Fibroblast of upper back skin (primary cell): ENCODE measurements at places on chromosomes 13 and 19.
A peak's percentile ranks its signal among the peaks of the same experiment; 100 is the strongest.

DNA sequence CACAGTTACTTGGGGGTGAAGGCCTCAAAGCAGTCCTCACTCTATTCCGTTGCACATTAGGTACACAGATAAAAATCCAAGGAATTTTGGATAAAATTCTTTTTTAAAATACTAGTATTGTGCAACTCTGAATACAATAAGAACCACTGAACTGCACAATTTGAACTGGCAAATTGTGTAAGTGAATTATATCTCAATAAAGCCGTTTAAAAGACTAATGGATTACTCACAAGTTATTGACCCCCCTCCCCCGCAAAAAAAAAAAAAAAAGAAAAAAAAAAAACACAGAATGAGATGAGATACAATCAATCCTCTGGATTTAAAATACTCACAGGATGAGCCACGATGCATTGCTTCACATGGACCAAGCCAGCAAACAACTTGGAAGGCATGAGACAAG is 86.4 kb downstream of the CRYL1 start:
- peak; percentile 58 for DNase-seq

GRCh38 chr19:38532939-38533338 is 84.8 kb downstream of the MAP4K1 start:
- DNase-seq: no peak

DNA sequence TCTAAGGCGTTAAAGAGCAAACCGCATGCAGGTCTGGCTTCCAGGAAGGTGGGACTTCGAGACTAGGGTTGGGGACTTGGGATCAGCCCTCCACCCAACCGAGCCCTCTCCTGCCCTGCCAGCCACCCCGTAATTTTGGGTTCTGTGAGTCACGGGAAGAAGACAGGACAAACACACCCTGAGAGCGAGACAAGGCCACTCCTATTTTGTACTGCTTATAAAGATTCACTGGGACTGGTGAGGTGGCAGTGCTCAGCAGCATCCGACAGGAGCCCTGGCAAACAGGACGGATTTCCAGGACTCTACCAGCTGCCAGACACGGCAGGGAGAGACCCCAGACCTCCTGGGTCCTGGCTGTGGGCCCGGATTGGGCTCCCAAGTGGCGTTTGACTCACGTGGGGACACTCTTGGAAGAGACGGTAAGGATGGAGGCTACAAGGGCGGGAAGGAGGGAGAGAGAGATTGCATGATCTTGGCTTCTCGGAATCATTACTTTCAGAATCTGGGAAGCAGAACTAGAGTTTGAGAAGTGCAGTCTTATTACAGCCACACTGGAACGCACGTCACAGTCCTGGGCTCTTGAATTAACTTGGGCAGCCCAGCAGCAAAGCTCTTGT is at the start of gene C5AR2:
C5AR2 (plus strand) TSS at position 245 of the 617 bp plus-strand sequence. CDS start 8,625 bp downstream, outside the sequence.
- DNase-seq: no peak

DNA sequence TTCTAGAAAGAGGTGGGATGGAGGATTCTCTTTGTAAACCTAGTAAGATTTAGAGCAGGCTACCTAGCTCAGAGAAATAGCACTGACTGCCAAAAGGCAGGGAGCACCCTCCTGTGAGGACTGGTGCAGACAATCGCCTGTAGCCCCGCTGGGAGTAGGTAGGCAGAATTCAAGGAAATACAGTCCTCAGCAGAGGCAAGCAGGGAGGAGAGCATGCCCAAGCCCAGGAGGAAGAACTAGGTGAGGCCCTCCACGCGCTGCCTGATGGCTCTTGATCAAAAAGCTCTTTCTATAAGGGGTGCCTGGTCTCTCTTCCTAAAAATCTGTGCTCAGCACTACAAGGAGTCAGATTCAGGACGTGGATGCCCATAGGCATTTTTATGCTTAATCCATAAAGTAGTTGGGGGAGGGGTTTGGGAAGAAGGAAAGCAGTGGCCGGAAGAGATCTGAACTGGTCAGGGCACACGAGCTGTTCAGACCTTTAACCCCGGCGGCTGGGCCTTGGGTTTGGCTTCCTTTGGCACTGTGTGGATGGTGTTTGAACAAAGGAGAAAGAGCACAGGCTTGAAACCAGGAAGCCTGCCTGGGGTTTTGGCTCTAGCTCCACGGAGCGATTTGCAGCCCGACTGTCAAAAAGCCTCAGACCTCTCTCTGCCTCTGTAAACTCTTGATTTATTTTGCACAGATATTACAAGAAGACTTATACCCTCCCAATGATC is 320.6 kb downstream of the FOXO1 start:
- no peak for DNase-seq

DNA sequence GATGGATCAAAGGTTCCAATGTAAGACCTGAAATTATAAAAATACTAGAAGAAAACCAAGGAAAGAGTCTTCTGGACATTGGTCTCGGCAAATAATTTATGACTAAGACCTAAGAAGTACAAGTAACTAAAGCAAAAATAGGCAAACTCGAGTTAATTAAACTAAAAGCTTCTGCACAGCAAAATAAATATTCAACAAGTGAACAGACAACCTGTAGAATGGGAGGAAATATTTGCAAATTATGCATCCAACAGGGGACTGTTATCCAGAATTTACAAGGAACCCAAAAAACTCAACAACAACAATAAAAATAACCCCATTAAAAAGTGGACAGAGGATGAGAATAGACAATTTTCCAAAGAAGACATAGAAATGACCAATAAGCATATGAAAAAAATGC is 9.7 kb upstream of the SLAIN1 start:
- DNase-seq: no peak

GRCh38 chr13:67229481-67230403 is at the start of gene PCDH9:
PCDH9 (minus strand) TSS chr13:67230336; CDS start chr13:67228440, 1,896 bp downstream.
- DNase-seq: no peak

- no peak for DNase-seq
Measured at GRCh38 chr19:10137751-10138682, 18.3 kb upstream of the EIF3G start.

DNA sequence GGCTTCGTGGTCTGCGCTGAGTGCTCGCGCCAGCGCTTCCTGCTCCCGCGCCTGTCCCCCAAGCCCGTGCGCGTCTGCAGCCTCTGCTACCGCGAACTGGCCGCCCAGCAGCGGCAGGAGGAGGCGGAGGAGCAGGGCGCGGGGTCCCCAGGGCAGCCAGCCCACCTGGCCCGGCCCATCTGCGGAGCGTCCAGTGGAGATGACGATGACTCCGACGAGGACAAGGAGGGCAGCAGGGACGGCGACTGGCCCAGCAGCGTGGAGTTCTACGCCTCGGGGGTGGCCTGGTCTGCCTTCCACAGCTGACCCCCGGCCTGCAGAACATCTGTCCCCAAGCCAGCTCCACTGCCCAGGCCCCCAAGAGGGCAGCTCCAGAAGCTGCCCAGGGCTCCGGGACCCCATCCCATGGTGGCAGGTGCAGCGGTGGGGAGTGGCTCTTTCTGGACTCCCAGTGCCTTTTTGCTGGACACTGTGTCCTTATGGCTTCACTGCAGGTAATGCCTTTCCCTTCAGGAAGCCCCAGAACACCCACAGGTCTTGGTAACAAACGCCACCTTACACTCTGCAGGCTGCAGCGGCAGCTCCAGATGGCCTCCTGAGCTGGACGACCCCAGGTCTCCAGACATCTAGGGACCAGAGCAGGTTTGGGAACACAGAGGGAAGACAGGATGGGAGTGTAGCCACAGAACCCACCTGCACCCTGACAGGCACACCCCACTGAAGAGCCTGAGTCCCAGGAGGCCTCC is 9.3 kb downstream of the PLEKHF1 start:
- DNase-seq: no peak

DNA sequence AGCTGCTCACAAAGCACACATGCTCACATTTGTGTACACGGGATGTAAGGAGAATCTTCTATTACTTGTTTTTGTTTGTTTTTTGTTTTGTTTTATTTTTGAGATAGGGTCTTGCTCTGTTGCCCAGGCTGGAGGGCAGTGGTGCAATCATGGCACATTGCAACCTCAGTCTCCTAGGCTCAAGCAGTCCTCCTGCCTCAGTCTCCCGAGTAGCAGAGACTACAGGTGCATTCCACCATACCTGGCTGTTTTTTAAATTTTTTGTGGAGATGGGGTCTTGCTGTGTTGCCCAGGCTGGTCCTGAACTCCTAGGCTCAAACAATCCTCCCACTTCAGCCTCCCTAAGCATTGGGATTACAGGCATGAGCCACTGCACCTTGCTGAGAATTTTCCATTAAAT is 41.8 kb downstream of the KCNC3 start:
- DNase-seq: no peak

GRCh38 chr13:43170506-43170905 is 147.1 kb downstream of the DNAJC15 start:
- no peak for DNase-seq

DNA sequence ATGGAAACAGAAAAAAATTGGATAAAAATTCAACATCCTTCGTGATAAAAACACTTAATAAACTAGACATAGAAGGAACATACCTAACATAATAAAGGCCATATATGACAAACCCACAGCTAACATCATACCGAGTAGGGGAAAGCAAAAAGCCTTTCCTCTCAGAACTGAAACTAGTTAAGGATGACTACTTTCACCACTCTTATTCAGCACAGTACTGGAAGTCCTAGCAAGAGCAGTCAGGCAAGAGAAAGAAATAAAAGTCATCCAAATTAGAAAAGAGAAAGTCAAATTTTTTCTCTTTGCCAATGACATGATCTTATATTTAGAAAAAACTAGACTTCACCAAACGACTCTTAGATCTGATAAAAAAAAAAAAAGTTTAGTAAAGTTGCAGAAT is 25.8 kb upstream of the SLC7A9 start:
- no peak for DNase-seq

- no peak for DNase-seq
Measured at GRCh38 chr13:102642475-102642874, 45.7 kb downstream of the TPP2 start.

DNA sequence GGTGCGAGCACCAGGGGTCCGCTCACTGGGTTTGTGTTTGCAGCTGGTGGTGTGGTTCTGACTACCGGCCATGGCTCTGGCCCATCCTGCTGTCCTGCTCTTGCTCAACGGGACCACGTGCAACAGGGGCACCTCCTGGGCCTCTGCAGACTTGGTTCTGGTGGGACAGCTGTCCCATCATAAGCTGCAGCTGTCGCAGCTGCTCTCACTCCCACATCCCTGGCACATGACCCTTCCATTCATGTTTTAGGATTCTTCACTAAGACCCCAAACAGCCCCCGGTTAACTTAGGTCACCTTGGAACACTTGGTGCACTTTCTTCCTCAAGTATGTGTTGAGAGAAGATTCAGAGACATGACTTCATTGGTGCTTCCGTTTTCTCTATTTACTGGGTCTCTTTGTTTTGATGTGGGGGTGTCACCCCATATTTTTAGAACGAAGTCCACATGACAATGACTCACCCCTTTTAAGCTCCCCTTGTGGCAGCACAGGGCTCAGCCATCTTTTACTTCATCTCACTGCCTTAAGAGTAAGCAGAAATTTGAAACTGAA is 68.4 kb upstream of the ARHGEF7 start:
- no peak for DNase-seq

- no peak for DNase-seq
Measured at GRCh38 chr13:29589234-29589633, 6.3 kb downstream of the SLC7A1 start.

- no peak for DNase-seq
Measured at GRCh38 chr13:27236478-27236877, 14.9 kb upstream of the RPL21 start.

DNA sequence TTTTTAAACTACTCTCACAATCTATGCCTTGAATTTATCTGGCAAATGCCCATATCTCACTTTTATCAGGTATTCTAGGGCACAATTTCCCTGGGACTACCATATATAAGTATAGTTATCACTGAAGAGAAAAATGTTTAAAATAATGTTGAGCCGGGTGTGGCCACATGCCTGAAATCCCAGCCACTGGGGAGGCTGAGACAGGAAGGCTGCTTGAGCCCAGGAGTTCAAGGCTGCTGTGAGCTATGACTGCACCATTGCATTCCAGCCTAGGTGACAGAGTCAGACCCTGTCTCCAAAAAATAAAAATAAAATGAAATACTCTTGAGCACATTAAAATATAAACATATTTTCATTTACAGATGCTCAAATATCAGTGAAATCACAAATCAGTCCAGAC is 4.1 kb downstream of the KATNAL1 start:
- DNase-seq: no peak

DNA sequence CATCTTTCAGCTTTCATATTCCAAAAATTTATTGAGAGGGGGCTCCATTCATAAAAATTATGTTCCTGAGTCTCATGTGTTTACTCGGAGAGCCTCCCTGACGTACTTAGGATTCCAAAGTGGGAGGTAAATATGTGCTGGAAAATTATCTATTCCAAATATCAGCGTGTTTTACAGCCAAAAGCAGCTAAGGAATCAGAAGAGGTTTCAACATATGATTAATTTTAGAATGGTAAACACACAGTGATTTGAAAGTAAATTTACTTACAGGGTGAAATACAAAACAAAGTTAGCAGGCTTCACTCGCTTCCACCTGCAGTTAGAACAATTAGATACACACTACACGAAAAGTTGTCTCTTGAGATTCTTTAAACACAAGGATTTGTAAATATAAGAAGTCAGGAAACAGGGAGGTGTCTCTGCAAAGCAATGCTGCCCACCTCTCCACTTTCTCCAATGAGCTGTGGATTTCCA is 313.8 kb upstream of the NBEA start:
- no peak for DNase-seq
